ENCODE measurements at places on chromosomes 3 and 15.

DNA sequence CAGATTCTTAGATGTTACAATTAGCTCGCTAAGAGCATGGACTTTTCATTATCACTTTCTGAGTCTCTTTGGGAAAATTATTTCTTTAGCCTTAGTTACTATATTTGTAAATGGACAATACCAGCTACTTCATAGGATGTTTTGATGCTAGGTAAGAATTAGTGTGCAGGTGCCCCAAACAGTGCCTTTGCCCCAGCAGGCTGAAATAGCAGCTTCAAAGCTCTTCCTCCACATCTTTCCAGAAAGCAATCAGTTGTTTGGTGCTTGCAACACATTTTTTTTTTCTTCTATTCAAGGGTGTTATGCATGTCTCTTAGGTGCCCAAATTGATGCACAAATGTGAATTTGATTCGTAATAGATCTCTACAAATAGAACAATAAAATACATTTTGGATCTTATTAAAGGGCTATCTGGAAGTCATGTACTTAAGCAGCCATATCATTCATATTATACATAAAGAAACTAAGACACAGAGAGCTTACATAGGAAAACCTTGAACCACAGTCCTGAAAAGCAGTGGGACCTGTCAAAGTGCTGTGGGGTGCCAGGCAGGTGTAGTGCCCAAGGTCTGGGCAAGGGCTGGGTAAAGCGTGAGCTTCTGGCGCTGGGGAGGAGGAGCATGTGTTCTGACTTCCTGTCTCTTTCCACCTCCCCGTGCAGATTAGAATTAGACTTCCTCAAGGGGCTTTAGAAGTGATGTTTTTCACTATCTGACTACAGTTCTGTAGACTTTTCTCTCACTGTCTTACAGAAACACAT lies 62.9 kb downstream of the FNDC3B start:
- no peak for DNase-seq

DNA sequence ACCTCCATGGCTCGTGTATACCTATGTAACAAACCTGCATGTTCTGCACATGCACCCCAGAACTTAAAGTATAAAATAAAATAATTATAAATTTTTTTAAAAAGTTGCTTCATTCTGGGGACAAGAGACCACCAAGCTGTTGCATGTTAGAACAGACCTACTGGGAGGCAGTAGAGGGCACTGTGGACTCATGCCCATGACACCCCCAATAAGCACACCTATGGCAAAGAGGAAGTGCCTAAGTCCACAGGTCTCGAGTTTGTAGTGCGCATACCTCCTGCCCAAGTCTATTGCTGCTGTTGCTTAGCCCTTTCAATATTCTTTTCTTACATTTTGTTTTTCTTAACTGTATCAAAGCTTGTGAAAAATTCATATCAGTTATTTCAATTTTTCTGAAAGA lies 267.9 kb upstream of the THBS1 start:
- no peak for DNase-seq

GRCh38 chr15:73265536-73266153 lies 103.1 kb downstream of the HCN4 start:
- no peak for DNase-seq

DNA sequence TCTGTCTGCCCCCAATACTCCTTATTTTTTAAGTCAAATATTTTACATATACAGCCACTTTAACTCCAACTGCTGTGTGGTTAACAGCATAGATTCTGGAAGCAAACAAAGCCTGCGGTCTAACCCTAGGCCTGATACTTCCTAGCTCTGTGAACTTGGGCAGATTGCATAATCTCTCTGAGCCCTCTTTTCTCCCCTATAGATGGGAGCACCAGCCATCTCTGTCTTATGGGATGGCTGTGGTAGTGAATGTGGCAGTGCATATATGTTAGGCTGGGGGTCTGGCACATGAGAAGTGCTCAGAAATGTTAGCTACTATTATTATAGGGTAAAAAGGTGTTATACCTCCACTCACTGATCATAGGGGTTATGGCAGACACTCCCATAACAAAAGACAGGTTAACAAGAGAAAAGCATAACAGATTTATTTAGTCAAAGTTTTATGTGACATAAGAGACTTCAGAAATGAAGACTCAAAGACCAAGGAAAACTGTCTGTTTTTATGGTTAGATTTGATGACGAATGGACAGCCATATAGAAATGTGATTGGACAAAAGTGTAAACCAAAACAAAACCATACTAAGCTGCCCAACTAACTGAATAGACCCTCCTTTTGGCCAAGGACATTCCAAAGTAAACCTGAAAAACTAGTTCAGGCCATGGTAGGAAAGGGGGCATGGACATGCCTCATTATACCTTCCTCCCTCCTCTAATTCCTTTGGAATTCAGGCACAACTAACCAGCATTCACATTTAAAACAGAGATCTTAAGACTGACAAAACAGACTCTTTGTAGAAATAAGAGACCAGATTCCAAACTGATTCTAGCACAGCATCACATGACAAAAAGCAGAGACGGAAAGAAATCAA lies 53.9 kb upstream of the DAZL start:
- DNase-seq, result no peak

- no peak for DNase-seq
Observed at GRCh38 chr3:176167272-176167671, 1030.0 kb downstream of the TBL1XR1 start.

- no peak for DNase-seq
Observed at GRCh38 chr3:37386627-37387230, 212.3 kb upstream of the LRRFIP2 start.

- no peak for DNase-seq
Observed at GRCh38 chr3:12541625-12542024, 3.7 kb downstream of the MKRN2OS start.

DNA sequence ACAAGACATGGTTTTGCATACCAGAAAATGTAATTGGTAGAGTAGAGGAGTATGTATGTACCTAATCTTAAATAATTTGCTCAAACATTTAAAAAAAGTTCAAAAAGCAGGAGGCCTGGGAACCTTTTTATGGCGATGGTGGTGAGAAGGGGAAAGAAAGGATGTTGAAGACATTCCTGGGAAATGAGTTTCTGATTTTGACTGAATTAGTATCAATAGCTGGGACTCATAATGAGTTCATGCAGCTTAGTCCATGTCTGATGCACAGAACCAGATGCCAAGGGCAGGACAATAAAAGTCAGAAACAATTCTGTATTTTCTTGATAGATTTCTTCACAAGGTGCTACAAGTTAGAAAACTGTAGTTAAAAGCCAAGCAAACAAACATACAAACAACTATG lies 395.3 kb downstream of the GAP43 start:
- no peak for DNase-seq

DNA sequence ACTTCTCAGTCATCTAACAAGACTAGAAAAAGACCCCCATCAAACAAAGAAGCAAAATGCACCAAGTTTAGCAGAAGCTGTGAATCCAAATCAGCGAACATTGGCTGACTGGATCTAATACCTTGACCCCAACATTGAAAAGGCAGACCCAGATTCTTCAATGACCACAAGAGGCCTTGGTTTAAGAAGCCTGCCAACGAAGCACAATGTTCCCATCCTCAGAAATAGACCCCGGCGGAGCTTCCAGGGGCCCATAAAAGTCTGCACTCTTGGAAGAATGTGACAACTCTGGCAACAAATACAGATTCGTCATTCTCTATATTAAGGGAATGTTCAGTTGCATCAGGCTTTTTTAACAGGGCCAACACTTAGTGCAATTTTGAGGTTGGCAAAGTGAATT lies 112.8 kb upstream of the BCL6 start:
- no peak for DNase-seq

GRCh38 chr3:155342344-155342743 lies 48.9 kb upstream of the STRIT1 start:
- DNase-seq, result no peak

DNA sequence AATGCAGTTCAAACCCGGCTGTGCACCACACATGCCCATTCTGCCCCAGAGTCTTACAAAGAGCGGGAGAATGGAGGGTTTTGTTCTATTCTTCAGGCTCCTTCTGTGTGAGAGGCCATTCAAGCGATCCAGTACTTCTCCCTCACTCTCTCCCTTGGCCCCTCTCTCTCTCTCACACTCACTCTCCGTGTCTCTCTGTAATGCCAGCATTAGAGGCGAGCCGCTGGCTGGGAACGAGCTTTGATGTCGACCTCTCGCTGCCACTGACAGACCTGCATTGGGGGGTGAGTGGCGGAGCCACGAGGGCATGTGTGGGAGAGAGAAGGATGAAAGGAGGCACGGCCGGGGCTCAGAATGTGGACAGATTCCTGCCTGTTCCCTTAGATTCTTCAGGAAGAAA lies 231.7 kb upstream of the ARRDC4 start:
- DNase-seq, result no peak

- DNase-seq, result no peak
Observed at GRCh38 chr15:74767167-74768098, 14.4 kb upstream of the CSK start.

DNA sequence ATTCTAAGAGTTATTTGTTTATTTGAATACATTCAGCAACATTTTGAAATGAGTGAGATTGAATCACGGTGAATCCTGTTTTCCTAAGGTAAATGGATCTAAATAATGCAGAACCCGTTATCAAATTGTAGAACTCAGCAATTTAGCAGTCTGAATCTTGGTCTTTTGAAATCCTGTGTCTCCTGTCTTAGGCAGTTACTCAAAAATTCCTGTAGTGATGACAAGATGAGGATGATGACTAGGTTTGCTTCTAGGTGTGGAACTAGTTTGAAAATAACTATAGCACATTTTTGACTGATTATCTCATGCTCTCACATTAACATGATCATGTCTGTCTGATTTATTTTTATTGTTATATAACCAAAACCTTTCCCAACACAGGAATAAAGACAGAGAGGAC lies 115.0 kb downstream of the RAP2B start:
- no peak for DNase-seq

DNA sequence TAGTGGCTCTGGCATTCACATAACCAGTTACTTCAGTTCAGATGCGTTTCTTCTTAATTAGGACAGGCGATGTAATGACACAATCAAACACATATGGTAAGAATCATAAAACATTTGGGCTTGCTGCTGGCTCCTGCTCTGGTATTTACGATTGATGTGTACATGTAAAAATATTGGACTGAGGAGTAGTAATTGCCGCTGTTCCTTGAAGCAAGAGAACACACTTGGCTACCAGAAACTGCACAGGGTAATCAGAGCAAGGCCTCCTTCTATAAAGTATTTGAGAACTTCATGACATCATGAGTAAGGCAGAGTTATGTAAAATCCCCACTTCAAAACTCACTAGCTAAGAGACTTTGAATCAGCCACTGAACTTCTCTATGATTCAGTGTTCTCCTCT lies 158.1 kb downstream of the SSR3 start:
- no peak for DNase-seq

DNA sequence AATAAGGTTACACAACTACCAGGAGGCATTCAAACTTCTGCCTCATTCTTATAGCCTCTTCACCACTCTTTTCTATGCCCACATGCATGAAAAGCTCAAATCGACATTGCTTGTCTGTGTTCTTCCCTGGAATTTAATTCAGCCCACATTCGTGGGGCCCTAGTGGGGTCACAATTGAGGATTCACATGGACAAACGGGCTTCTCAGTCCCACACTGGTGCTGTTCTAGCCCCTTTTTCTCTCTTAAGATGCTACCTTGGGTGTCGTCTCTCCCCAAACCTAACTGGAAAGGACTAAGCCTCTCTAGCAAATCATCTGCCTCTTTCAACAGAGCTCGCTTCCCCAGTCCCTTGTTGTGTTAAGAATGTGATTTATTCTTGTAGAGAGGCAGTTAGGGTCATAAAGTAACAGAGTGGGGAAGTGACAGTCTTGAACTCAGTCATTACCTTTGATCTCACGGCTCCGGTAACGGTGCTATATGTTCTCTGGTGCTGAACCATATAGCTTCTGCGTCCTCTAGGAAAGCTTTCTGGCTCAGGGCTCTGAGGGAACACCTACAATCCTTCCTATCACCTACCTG lies 4.9 kb downstream of the LPP start:
- no peak for DNase-seq

GRCh38 chr3:193068365-193068764 lies 150.7 kb upstream of the MB21D2 start:
- DNase-seq, result no peak

DNA sequence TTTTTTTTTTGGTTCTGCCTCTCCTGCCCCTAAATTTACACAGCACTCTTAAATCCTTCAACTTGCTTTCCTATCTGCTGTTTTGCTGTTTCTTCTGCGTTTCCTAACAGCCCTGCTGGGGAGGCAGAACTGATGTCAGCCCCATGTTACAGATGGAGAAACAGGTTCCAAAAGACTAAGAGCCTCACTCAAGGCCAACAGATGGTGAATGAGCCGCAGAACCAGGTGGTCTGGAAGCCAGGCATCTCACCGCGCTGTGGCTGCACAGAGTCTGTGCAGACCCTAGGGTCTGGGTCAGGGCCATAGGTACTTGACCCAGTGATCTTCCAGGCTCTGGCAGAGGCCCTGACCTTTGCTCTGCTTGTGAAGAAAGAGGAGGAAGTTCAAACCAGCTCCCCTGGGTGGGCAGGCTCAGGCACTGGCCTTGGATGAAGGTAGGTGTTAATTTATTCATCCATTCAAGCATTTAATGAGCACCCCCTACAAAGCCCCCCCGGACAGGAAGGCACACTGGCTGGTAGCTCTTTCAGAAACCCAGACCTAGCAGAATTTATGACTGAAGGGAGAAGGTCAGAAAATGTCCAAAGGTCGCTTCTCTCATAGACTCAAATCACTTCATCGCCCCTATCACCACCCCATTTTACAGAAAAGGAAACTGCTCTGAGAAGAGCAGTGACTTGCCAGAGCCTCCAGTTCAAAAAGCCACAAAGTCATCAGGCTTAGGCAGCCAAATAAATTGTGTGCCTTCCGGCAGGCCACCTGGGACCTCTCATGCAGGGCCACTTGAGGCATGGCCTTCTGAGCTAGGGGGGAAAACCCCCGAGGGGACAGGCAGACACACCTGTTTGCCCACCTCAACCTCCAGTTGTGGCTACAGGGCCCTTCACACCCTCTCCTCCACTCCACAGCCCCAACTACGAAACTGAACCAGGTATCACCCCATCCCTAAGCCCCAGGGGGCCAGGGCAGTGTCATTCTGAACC lies 2.7 kb downstream of the CHDH start:
- DNase-seq, result no peak

- DNase-seq, result no peak
Observed at GRCh38 chr3:71307991-71308697, 275.4 kb downstream of the FOXP1 start.

GRCh38 chr3:32946973-32947788 lies 4.3 kb upstream of the CCR4 start:
- no peak for DNase-seq

- DNase-seq, result no peak
Observed at GRCh38 chr15:85980946-85981345, 98.7 kb upstream of the AGBL1 start.

DNA sequence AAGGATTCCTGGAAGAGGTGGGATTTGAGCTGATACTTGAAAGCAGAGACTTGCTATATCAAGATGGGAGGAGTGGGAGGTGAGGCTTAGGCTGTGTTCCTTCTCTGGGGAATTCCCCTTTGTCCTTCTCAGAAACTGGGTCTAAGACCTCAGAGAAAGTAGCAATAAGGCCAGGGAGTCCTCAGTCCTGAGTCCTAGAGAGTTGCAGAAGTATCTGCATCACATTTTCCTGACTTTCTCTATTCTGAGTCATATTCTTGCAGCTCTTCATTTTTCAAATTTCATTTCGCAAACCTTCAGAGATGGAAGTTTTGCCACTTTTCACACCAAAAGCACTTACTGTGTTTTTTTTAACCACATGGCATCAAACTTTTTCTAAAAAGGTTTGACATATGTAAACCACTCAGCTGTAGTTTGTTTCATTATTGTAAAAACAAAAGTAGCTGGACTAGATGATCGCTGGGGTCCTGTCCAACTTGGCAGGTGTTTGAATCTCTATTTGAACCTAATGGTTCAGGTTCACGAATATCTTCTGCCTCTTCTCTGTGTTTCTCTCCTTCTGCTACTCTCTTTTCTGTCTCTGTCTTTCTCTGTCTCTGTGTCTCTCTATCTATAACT lies 21.3 kb downstream of the COLQ start:
- no peak for DNase-seq

All from stimulated activated CD8-positive, alpha-beta memory T cell treated with anti-CD3 and anti-CD28 coated beads, Interleukin-15, amount 100 ng/mL, for 4 hours (primary cell).